Daoy (cell line): ENCODE measurements at places on chromosomes 3 and 15. TPM values are rescaled to one million over a fixed set of nuclear protein-coding genes. Genes with fewer than 3 reads are reported as not detected.

- DNase-seq, result peak; percentile 5
These were observed 747 bp downstream of the NSUN3 start for GRCh38 chr3:94063496-94064119.

Gene AP3B2
- total RNA-seq, result 0.24 and 1.5 TPM in 2 replicates

DNA sequence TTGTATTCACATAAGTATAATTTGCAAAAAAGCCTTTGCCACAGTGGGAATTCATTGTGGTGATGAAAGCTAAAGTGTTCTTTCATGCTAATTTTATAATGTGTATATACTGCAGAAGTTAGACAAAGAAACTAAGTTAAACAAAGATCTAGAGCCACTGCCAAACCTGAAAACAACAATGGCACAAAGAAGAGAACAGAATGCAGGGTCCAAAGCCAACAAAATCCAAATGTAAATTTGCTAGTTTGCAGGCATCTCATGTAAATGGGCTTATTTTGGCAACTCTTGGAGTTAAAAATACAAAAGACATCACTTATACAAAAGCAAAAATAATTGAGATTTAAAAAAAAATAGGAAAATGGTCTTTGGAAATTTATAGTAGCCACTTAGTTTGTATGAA is 123.0 kb downstream of the TCF12 start:
- DNase-seq, result no peak

Gene NMNAT3
- 2.0 and 3.7 TPM in 2 replicates for total RNA-seq

Gene CCRL2
- 0.29 TPM in 1 of 2 replicates, not detected in the other for total RNA-seq
